ENCODE measurements at places on chromosomes 2 and 18.

GRCh38 chr2:39326644-39327043, 82.9 kb upstream of the CDKL4 start:
- DNase-seq: no peak

DNA sequence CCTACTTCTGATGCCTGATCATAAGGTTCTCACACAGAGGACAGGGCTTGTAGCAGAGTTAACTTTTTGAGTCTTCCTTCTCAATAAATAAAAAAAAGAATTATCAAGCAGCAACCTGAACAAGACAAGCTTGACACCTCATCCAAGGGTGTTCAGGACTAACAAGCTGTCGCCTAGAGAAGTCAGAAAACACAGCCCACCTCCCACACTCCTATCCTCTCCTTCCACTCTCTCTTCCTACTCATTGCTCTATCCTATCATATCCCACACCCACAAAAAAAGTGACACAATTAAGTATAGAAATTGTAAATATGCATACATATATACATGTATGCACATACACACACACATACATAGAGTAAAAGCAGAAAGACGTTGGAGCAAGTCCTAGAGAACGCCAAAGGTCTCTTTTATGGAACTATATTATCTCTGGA, 5.4 kb downstream of the NBAS start:
- no peak for DNase-seq

DNA sequence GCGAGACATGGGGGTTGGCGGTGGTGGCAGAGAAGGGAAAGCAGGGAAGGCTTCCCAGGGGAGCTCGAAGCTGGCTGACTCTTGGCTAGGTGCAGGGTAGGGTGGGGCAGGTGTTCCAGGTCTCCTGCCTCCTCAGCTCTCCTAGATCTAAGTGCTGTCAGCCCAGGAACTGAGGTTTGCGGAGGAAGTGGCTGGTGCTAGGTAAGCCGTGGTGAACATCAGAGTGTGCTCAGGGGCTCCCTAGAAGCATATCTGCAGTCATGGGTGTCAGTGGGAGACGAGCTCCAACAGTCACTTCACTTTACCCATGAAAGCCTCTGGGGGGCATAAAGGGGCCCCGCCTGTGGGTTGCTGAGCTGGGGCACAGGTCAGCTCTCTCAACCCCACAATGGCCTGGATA, 34.1 kb downstream of the ARHGEF4 start:
- DNase-seq: no peak

- DNase-seq: no peak
Measured at GRCh38 chr2:71852141-71852711, 295.4 kb downstream of the CYP26B1 start.

GRCh38 chr2:126723281-126723815, 67.4 kb downstream of the GYPC start:
- DNase-seq: no peak

- DNase-seq: no peak
Measured at GRCh38 chr2:47310801-47311560, 92.0 kb upstream of the MSH2 start.

DNA sequence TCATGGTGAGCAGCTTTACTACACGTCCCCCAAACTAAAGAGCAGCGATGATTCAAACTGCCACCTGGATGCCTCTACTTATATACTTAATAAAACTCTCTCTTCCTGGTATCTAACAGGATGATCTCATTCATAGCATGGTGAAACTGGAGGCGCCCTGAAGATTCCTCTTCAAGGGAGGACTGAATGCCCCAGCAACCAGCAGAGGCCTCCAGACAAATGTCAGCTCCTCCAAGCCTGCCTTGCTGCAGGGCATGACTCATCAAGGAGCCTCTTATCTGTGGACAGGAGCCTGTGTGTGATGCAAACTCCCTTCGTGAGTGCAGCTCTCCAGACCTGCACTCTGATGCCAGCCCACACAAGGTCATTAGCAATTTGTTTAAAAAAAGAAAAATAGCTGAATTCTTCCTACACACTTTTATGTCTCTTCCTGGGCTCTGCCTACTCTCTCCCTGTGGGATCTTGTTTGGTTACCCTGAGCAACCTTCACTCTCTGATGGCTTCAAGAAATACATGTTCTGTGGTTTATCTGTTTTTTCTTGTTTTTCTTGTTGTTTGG, 30.2 kb downstream of the LONRF2 start:
- DNase-seq: peak; percentile 23

DNA sequence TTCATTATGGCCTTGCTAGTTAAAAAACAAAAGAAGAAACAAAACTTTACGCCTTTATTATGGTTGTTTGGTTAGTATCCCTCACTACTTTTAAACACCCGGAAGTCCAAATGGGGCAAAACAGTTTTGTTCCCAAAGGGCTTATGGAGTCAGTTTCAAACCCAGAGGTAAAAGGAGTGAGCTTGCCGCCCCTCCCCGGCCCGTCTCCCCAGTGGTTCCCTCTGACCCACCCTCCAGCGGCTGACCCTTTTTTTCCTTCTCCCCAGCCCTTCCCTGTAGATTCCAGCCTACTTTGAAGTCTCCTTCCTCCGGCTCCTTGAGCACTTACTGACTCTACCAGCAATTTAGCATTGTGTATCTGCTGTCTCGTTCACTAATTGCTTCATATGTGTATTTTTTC, 209.2 kb downstream of the ICOS start:
- no peak for DNase-seq

GRCh38 chr18:32930695-32931301, 158.0 kb upstream of the KLHL14 start:
- no peak for DNase-seq

DNA sequence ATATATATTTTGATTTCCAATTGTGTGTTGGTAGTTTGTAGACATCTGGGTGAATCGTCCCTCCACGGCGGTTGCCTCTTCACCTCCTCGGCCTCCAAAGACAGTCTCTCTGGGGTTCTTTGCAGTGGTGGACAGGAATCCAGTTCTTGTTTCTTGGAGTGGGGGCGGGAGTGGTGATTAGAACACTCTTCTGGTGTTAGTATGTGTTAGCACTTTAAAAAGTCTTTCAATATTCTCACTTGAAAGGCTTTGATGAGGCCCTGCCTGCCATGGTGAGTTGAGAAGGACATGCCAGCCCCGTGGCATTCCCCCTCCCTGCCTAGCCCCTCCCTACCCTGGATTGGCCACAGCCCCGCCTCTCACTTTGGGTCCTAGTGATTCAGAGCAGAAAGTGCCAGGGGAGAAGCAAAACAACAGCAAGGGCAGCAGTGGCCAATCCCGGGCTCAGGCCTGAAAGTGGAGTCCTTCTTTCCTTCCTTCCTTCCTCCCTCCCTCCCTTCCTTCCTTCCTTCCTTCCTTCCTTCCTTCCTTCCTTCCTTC, 316.8 kb upstream of the HS6ST1 start:
- DNase-seq: no peak

Data from cerebellum (tissue), 4 donors.